ENCODE measurements at places on chromosomes 7 and 10. TPM values are rescaled to one million over a fixed set of nuclear protein-coding genes. Genes with fewer than 3 reads are reported as not detected.

DNA sequence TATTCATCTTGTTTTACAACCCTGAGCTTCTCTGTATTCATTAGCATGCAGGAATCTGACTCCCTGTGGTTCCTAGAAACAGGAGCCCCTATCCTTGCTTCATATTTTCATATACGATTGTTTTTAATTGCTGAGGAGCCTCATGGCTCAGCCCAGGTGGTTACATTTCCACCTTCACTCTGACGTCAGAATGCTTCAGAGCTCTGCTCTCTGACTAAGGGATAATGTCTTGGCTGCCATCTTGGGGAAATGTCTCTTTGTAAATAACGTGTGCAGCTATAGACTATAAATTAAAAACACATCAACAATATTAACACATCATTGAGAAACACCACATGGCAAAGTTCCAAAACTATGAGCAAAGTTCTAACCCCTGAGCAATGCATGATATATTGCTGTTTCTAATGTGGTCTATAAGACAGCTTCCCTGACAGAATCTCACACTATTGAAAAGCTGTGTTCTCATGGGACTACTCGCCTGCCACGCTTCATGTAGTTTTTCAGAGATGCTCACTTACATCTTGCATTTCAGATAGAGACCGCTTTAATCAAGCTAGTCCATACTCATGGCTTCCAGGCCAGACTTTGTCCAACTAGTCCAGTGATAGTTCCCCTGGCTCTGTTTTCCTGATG lies 227.0 kb downstream of the SORCS3 start:
- DNase-seq = no peak
- H3K36me3 ChIP-seq = no peaks in the 10 kb centered on the region
- H3K27ac ChIP-seq = no peak overlapping the region
- no peaks in the 10 kb centered on the region for H3K27me3 ChIP-seq
- no peaks in the 10 kb centered on the region for H3K4me1 ChIP-seq

Gene STEAP1
- 4.1 TPM for total RNA-seq

- H3K4me3 ChIP-seq = no peak overlapping the region
- H3K27me3 ChIP-seq = no peaks in the 10 kb centered on the region
- no peaks in the 10 kb centered on the region for H3K36me3 ChIP-seq
- H3K4me1 ChIP-seq = no peaks in the 10 kb centered on the region
- no peak overlapping the region for H3K27ac ChIP-seq
Observed at GRCh38 chr7:17289074-17289645, 9.3 kb upstream of the AHR start.

Gene FAM25G
- total RNA-seq = not detected

Gene CLEC2L
- total RNA-seq = 17.3 TPM

GRCh38 chr7:131039836-131040235 lies 287.8 kb upstream of the MKLN1 start:
- H3K27ac ChIP-seq = peak overlapping the region; percentile 72
- H3K27me3 ChIP-seq = no peaks in the 10 kb centered on the region
- H3K36me3 ChIP-seq = no peaks in the 10 kb centered on the region
- H3K4me3 ChIP-seq = no peak overlapping the region

Gene CPA4
- total RNA-seq = not detected

- no peak overlapping the region for H3K4me3 ChIP-seq
- H3K27ac ChIP-seq = peak overlapping the region; percentile 87
- H3K4me1 ChIP-seq = peaks cover 78% of the 10 kb centered on the region
- no peaks in the 10 kb centered on the region for H3K36me3 ChIP-seq
- DNase-seq = no peak
- no peaks in the 10 kb centered on the region for H3K27me3 ChIP-seq
Observed at GRCh38 chr10:79159141-79159651, 90.4 kb downstream of the ZMIZ1 start.

- no peaks in the 10 kb centered on the region for H3K36me3 ChIP-seq
- DNase-seq = no peak
- no peaks in the 10 kb centered on the region for H3K27me3 ChIP-seq
- H3K4me1 ChIP-seq = no peaks in the 10 kb centered on the region
Observed at GRCh38 chr10:85490431-85490830, 876.2 kb downstream of the GRID1 start.

GRCh38 chr10:81662837-81663236 lies 212.2 kb upstream of the NRG3 start:
- no peak for DNase-seq
- no peak overlapping the region for H3K4me3 ChIP-seq
- no peaks in the 10 kb centered on the region for H3K27me3 ChIP-seq
- no peaks in the 10 kb centered on the region for H3K36me3 ChIP-seq
- H3K4me1 ChIP-seq = no peaks in the 10 kb centered on the region

DNA sequence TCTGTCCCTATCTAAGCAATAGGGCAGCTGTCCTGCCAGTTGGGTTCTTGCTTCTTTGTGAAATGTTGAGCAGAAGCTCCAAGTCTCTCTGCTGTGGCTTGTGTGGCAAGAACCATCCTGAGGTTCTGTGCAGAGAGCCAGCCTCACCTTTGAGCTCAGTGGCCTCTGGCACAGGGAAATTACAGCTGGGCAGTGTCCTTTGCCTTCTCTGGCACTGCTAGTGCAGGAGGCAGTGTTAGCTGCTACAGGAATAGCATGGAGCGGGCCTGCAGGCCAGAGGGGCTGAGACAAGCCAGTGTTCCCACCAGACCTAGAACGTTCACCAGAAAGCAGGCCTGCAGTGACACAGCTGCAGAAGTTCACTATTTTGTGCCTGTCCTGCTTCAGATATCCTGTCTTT lies 1.8 kb downstream of the PRXL2A start:
- DNase-seq = peak; percentile 66
- peak overlapping the region; percentile 85 for H3K27ac ChIP-seq
- peaks cover 76% of the 10 kb centered on the region for H3K4me1 ChIP-seq
- no peaks in the 10 kb centered on the region for H3K36me3 ChIP-seq
- no peaks in the 10 kb centered on the region for H3K27me3 ChIP-seq

GRCh38 chr10:108204528-108205305 lies 1040.2 kb upstream of the SORCS1 start:
- DNase-seq = peak; percentile 11
- no peak overlapping the region for H3K4me3 ChIP-seq
- H3K27me3 ChIP-seq = no peaks in the 10 kb centered on the region
- no peaks in the 10 kb centered on the region for H3K36me3 ChIP-seq
- H3K4me1 ChIP-seq = no peaks in the 10 kb centered on the region

Gene OR9A2
- not detected for total RNA-seq

DNA sequence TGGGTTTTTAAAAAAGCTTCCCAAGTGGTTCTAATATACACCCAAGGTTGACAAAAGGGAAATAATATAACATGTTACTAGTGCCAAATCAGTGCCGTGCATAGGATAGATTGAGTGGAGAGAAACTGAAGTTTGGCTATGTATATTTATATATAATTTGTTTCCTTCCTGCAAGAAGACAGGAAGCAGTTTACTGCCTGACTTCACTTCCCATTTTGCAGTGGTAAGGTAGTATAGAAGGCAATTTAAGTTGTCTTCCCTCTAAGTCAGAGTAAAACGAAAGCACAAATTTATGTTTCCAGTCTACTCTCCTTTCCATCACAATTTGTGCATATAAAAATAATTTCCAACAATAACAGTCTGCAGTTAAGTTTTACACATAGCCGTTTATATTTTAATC lies 3.4 kb upstream of the HYCC1 start:
- DNase-seq = no peak
- no peaks in the 10 kb centered on the region for H3K36me3 ChIP-seq
- H3K4me3 ChIP-seq = no peak overlapping the region
- H3K27ac ChIP-seq = no peak overlapping the region
- H3K27me3 ChIP-seq = peaks cover 11% of the 10 kb centered on the region

Gene GPR37
- total RNA-seq = 1.1 TPM

Gene MSMB
- total RNA-seq = not detected

DNA sequence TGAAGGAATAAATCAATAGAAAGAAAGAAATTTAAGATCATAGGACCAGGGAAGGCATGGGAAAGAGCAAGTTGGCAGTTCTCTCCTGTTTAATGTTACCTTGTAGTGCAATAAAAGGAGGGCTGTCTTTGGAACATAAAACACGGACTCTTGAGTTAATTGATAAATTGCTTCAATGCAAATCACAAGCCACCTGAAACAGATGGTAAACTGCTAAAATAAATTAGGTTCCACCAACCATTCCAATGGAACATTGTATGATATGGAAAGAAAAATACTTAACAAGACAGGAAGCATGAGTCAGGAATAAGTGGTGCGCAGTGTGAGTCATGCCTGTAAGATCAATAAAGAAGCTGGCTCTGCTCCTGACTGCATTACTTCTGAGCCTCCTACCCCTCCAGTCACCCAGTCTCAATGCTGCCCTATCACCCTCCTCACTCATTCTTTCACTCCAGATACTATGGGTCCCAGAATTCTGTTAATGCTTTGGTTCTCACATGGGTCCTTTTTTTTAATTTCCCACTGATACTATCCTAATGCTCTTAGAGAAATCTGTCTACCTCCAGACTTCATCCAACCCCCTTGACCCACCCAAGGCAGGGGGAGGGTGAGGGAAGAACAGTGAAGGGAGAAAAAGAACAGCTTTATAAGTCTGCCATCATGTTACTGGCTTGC lies 78.9 kb downstream of the LRRC17 start:
- H3K4me3 ChIP-seq = no peak overlapping the region
- peak overlapping the region; percentile 78 for H3K27ac ChIP-seq
- peaks cover 14% of the 10 kb centered on the region for H3K4me1 ChIP-seq
- no peaks in the 10 kb centered on the region for H3K36me3 ChIP-seq
- DNase-seq = peak; percentile 47
- no peaks in the 10 kb centered on the region for H3K27me3 ChIP-seq

DNA sequence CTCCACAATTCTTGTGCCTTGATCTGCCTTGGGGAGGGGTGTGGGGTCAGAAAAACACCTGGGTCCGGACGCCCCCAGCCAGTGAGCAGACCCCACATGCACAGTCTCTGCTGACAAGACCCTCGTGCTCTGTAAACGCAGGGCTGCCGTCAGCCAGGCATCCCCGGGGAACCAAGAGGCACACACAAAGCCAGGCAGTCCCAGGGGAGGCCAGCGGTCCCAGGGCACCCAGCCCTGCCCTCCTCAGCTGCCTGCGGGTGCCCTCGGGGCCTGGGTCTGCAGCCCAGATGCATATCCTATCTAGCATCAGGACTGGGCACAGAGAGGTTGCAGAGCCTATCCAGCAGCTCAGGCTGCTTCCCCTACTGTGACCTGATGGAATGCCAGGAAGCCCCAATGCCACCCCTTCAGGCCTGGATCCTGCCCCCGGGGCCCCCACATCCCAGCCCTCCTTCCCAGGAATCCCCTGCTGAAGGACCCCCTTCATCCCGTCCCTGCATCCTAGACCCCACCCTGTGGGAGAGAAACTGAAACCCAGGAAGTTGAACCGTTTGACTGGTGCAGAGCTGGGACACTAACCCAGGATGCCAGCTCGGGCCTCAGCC lies 92.4 kb downstream of the MICALL2 start:
- no peak for DNase-seq
- H3K36me3 ChIP-seq = no peaks in the 10 kb centered on the region
- H3K27me3 ChIP-seq = peaks cover 68% of the 10 kb centered on the region
- no peak overlapping the region for H3K4me3 ChIP-seq
- no peaks in the 10 kb centered on the region for H3K4me1 ChIP-seq

Gene CAV2
- 12.2 TPM for total RNA-seq

- H3K36me3 ChIP-seq = peaks cover 32% of the 10 kb centered on the region
- DNase-seq = no peak
- H3K4me3 ChIP-seq = no peak overlapping the region
Observed at GRCh38 chr10:102111276-102111675, 8.9 kb downstream of the LDB1 start.

DNA sequence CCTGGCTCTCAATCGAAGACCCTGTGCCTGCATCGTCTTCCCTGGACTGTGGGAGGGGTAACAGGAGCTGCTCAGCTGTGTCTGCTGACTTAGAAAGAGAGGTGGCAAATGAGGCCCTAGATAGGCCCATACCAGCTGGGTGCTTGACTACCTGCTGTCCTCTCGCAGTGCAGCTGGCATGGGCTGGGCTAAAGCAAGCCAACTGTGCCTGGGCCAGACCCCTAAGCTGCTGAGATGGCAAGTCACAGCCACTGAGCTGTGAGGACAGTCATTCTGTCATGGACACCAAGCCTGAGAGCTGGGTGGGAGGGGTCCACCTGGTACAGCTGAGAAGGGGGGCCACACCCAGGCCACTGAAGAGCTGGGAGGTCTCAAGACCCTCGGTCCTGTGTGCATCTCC lies 45.8 kb upstream of the AQP1 start:
- no peaks in the 10 kb centered on the region for H3K36me3 ChIP-seq
- no peak overlapping the region for H3K4me3 ChIP-seq
- H3K4me1 ChIP-seq = peaks cover 16% of the 10 kb centered on the region
- H3K27ac ChIP-seq = no peak overlapping the region
- no peaks in the 10 kb centered on the region for H3K27me3 ChIP-seq

DNA sequence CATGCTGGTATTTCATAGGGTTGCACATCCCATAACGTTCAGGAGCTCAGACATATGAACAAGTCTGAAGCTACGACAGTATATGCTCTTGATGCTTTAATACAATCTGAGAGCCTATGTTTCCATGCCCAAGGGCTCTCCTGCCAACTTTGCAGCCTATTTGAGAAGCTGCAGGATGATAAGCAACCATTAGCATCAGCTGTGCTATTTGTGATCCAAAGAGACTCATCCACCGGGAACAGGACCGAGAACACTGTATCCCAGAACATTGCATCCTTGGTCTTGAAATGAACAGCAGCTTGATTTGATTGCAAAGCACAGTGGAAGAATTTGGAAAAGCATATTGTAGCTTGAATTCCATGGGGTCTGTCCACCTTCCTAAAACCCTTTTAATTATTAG lies 156.2 kb upstream of the PTER start:
- H3K27me3 ChIP-seq = no peaks in the 10 kb centered on the region
- DNase-seq = no peak
- H3K4me3 ChIP-seq = no peak overlapping the region
- no peak overlapping the region for H3K27ac ChIP-seq

Gene FGF8
- total RNA-seq = not detected

DNA sequence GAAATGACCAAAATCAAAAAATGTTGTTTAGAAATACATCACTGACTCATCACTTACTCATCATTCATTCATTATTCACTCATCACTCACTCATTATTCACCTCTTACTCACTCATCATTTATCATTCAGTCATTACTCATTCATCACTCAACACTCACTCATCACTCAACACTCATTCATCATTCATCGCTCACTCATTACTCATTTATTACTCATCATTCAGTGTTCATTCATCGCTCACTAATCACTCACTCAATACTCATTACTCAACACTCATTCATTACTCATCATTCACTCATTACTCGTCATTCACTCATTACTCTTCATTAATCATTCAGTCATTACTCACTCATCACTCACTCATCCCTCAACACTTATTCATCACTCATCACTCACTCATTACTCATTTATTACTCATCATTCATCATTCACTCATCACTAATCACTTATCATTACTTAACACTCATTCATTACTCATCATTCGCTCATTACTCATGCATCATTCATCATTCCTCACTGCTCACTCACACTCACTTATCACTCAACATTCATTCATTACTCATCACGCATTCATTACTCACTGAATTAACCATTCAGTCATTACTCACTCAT lies 238.5 kb downstream of the ADARB2 start:
- no peak overlapping the region for H3K27ac ChIP-seq
- no peak for DNase-seq
- H3K4me3 ChIP-seq = no peak overlapping the region
- no peaks in the 10 kb centered on the region for H3K36me3 ChIP-seq
- no peaks in the 10 kb centered on the region for H3K4me1 ChIP-seq
- no peaks in the 10 kb centered on the region for H3K27me3 ChIP-seq

Measured in transverse colon (tissue), 4 donors.